ENCODE measurements at places on chromosomes 5 and 9.

DNA sequence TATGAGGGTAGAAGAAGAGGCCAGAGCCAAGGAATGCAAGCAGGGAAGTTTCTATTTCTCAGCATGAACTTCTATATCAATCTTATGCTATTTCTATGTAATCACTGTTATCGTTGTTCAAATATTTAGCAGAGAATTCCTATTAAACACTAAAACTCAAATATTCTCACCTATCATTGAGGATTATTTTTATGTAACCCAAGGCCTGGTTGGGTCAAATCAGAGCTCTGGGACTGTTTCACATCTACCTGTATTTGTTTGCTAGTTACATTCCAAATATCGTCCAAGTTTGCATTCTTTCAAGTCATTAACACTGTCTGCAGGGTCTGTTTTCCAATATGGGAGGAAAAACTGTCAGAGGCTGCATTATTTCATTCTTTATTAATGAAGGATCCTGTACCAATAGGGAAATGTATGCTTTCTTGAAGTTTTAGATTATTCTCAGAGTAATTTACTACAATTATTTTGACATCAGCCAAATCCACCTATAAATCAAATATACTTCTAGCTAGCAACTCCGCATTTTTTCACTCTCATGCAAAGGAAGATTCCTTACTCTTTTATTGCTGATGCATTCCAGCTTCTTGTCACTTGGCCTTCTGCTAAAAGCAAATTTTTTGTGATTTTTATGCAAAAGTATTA lies 52.2 kb downstream of the LURAP1L start:
- DNase-seq: no peak

- DNase-seq: no peak
Observed at GRCh38 chr5:71693828-71694427, 25.1 kb upstream of the CARTPT start.

DNA sequence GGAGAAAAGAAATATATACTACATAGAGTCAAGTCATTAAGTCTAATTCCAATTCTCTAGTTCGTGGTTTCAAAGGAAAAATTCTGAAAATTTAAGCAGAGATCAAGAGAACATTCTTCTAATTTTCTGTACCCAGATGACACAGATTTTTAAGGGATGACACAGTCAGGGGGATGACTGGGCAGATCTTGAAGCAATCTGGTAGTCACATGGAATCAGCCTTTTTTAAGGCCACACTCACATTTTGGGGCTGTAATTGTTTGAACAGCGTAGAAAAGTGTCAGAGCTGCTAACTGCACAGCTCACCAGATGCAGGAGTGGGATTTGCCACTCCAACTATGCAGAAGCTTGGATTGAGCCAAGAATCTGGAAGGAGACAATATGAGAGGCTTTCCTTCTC lies 20.4 kb downstream of the PDE4D start:
- DNase-seq: no peak

- DNase-seq: no peak
Observed at GRCh38 chr5:95841914-95842812, 19.6 kb upstream of the GLRX start.

- DNase-seq: no peak
Observed at GRCh38 chr9:3464033-3464638, 61.7 kb downstream of the RFX3 start.

Data from B cell (primary cell).